B cell (primary cell): ENCODE measurements at places on chromosomes 11 and 22. TPM values are rescaled to one million over a fixed set of nuclear protein-coding genes. Genes with fewer than 3 reads are reported as not detected.

DNA sequence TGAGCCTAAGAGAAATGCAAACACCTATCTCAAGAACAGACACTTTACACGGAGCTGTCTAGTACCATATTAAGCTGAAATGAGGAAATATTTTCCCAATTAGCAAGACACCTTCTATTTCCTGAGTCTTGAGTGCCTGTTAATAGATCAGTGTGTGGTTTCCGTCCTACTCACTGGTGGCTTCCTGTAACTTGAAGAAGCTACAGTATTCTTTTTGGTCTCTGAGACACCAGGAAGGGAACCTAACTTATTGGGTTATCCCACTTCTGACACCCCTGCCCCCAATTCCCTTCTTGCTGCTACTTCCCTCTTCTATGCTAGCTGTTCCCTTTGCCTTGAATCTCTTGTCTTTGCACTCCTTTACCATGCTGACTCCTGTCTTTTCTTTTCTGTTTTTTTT lies 92.7 kb downstream of the FDX1 start:
- no peaks in the 10 kb centered on the region for H3K36me3 ChIP-seq
- DNase-seq: no peak
- H3K4me1 ChIP-seq: peaks cover 10% of the 10 kb centered on the region
- H3K27me3 ChIP-seq: no peaks in the 10 kb centered on the region

GRCh38 chr22:30600921-30601320 lies 6.1 kb upstream of the TCN2 start:
- H3K27ac ChIP-seq: no peak overlapping the region
- peaks cover 4% of the 10 kb centered on the region for H3K4me1 ChIP-seq
- no peak overlapping the region for H3K4me3 ChIP-seq

GRCh38 chr11:123040111-123040432 lies 21.9 kb downstream of the HSPA8 start:
- no peak overlapping the region for H3K27ac ChIP-seq
- H3K36me3 ChIP-seq: no peaks in the 10 kb centered on the region
- H3K4me3 ChIP-seq: no peak overlapping the region
- no peaks in the 10 kb centered on the region for H3K4me1 ChIP-seq
- H3K27me3 ChIP-seq: no peaks in the 10 kb centered on the region
- no peak for DNase-seq

APOA1 gene
- total RNA-seq: 0.56 TPM in 1 of 2 replicates, not detected in the other
